NK-92 treated with Interleukin-12 subunit alpha and Interleukin-12 subunit beta, amount 100 ng/mL, for 24 hours (cell line): ENCODE measurements at places on chromosomes 6 and 20.

GRCh38 chr6:170072246-170072645 lies 218.6 kb downstream of the DLL1 start:
- DNase-seq, result no peak

GRCh38 chr6:154343473-154344308 lies 12.9 kb downstream of the IPCEF1 start:
- no peak for DNase-seq

DNA sequence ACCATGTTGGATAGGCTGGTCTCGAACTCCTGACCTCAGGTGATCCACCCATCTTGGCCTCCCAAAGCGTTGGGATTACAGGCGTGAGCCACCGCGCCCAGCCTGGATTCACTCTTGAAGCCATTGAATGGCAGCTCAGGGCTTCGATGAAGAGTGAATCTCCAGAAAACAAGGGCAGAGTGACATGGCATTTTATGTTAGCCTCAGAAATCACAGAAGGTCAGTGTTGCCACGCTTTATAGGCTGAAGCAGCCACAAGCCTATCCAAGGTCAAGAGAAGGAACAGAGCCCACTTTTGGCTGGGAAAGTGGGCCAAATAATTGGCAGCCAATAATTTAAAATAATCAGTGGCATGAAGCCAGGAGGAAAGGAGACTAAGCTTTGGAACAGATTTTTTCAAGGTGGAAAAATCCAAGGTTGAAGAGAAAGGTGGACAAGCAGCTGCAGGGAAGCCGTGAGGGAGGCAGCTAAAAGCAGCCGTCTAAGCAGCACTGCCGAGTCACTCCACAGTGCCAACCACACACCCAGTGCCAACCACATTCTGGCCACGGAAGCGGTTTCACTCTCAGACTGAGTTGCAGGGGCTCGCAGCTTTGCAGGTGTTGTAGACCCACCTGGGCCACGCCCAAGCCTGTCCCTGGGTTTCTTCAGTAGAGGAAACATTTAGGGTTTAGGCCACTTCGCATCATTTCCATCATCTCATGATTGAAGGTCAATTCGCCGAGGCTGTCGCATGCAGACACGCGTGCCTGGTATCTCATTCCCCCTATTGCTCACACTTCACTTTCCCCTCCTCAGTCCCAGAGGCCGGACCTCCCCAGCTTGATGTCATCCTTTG lies 17.4 kb upstream of the AVP start:
- DNase-seq, result peak; percentile 32

DNA sequence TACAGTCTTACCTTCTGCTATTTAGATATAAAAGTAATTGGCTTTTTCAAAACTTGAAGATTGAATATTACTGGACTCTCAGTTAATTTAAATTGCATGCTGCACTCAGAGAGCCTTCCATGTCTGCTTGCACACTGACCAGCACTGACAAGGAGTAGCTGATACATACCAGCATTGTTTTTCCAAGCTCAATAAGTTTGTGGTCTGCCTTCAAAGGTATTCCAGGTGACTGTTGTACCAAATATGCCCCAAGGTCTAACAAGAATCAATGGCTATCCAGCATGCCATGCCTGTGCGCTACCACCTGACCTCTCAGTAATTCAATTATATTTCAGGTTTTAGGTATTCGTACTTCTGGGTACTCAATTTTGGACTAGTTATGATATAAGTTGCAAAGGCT lies 30.0 kb downstream of the BEND6 start:
- DNase-seq, result no peak

DNA sequence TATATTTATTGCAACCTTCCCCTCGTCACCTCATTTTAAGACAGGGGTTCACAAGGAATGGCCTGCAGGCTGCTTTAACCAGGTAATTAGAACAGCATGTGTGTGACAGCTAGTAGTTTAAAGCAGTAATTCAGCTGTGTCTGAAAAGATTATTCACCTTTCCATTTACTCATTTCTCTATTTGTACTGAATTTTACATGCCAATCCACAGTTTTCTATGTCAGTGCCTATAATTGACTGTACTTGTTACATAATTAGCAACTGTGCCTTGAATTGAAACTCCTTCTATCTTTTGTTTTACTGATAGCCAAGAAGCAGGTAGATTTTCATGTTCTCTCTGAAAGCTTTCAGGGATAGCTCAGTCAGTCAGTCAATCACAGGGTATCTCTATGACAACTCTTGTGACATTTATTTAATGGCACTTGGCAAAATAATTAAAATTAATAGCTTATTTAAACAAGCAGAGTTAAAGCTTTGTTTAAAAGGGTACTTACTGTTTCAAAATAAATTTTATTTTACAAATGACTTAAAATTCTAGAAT lies 214.0 kb downstream of the ZFAND3 start:
- DNase-seq, result no peak

DNA sequence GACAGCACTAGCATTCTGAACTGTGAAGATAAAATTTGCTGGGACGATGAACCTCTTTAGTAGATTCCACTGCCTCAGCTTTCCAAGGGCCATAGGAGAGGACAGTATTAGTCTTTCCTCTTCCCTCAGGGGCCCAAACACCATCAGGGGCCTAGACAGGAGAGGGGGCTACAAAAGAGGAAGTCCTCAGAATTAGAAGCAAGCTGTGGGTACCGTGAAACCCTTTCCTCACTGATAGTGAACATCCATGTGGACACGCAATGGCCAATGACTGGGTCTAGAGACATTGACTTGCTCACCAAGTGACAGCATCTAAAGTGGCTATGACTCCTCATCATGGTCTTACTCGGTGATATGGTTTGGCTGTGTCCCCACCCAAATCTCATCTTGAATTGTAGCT lies 68.1 kb upstream of the UST start:
- no peak for DNase-seq

DNA sequence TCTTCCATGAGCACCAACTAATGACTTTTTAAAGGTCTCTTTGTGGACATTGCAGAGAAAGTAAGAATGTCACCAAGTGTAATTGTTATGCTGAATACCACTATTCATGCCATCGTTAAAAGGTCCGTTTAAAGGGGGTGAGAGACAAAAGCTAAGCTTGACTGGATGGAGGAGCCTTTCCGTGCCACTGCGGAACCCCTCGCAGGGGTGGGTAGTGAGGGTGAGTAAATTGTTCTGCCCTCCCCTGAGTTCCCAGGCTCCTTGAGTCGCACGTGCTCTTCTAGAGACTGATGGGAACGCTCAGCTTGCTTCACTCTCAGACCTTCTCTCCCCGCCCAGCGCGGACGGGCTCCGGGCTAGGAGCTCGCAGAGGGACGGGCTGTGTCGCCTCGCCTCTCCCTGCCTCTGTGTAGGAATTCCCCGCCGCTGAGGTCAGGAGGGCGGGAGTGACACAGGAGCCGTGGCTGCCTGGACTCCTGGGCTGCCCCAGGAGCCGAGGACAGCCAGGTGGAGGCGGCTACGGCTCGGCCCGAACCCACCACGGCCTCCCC lies 314.8 kb upstream of the QKI start:
- no peak for DNase-seq

- no peak for DNase-seq
These were observed 254.9 kb downstream of the PRL start for GRCh38 chr6:22041797-22042480.

DNA sequence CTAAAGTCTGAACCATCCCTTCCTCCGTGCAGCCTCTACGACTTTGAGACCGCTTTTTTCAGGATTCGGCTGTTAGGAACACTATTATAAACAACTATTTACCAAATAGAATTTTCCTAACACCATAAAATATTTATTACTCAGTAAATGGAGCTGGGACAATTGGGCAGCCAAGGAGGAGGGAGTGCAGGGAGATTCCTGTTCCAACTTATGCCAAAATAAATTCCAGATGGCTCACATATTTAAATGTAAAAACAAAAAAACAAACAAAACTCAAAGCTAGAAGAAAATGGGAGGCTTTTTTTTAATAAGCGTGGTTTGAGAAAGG lies 48.1 kb downstream of the TCP11 start:
- DNase-seq, result no peak

DNA sequence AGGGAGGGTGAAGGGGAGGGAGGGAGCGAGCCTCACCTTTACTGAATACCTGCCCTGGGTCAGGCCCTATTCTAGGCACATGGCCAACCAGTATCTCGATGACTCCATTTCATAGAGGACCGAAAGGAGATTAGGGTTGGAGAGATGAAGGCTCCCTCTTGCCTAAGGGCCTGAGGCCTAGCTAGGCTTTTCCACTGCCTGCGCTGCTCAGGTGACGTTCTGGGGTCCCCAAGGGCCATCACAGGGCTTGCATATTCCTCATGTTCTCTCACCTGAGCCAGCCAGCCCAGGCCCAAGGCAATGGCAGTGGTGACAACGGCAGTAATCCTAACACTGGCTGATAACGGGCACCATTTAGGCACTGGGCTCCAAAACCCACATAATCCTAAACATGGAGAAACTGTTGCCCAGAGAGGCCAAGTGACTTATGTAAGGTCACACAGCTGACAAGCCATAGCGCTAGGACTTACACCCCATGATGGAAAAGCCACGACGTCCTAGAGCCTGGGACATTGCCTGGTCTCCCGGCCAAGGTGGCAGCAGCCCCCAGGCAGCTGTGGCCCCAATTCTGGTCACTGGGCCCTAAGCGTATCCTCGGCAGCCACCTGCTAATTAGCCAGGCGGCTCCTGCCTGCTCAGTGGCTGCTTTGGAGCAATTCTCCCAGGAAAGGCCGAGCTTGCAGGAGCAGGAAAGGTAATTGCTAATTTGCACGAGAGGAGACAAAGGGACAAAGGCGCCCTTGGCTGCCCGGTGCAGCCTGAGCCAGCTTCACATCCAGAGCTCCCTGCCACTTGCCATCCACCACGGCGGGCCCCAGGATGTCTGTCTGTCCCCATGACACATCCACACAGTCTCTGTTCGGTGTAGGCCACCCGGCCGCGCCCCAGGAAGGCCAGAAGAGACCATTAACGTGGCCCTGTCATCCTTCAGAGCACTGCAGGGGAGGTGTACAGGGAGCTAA lies 21.5 kb downstream of the NOL4L start:
- no peak for DNase-seq

- no peak for DNase-seq
These were observed 527.8 kb upstream of the FLRT3 start for GRCh38 chr20:14865169-14865568.

DNA sequence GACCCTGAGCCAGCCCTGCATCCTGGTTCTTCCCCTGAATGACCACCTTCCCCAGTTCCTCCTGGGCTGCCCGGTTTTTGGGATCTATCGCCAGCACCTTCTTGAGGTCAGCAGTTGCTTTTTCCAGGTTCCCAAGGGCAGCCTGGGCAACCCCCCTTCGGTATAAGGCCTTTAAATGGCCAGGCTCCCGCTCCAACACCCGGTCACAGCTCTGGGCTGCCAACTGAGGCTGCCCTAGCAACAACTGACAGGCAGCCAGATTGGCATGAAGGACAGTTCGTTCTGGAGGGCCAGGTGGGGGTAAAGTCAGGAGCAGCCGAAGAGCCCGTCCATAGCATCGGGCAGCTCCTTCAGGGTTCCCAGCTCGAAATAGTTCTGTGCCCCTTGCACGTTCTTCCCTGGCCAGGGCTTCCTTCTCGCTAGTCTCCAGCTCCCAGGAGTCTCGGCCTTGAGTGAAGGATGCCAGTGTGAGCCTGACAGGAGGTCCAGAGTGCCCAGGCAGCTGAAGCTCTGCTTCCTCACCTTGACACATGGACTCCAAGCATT lies 778 bp upstream of the ATF6B start:
- no peak for DNase-seq

DNA sequence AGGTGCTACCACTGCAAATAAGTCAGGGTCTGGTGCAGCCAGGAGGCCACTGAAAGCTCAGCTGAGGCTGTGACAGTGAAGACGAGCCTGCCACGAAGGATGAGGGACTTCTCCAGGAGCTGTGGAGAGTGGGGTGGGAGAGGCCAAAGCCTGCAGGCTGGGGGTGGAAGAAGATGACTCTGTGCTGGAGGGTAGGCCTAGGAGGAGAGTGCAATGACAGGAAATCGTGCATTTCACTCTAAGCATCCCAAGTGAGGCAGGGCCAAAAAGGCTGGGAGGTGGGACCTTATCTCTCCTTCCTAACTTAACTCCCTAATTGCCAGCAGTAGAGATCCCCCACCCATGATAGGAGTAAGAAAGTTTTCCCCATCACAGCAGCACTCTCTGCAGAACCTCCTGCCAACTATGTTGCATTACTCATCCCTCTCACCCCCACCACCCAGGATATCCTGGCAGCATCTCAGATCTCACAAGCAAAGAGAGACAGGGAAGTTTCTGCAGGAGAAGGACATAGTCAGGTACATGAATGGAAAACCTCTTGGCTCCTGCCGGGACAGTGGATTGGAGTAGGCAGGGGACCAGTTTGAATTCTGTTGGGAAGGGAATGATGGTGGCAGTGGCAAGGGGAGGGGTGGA lies 466.2 kb downstream of the CDH26 start:
- DNase-seq, result no peak

GRCh38 chr20:12882832-12883506 lies 125.8 kb upstream of the SPTLC3 start:
- no peak for DNase-seq

DNA sequence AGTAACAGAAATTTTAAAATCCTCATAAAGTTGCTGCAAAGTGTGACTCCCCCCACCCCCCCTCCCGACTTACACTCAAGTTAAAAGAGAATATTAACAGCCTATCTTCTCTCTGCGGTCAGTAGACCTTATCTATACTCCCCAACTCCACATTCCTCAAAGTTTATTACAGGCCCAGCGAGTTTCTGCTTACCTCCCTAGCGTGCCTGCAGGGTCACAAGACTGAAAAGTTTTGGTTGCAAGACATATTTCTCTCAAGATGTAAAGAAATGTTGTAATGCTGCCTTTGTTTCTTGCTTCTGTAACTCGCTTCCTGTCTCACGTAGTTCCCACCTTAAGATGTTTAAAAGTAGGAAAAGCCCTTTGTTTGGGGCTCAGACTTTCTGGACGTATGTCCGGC lies 699.6 kb downstream of the PHF3 start:
- no peak for DNase-seq

DNA sequence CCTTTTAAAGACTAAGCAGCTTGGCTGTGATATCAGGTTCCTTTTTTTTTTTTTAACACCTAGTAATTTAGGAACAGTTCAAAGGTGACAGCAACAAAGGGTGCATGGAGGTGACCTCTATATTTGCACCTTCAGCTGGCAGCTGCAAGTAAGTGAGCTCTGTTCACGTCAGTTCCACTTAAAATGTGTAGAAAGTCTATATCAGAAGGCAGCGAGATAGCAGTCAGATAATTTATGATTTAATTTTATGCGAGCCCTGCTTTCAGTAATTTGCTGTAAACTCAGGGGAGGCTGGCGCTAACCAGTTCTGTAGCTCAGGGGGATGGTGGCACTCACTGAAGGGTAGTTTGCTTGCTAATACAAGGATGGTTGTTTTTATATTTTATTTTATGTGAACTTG lies 602.8 kb upstream of the MMS22L start:
- no peak for DNase-seq

DNA sequence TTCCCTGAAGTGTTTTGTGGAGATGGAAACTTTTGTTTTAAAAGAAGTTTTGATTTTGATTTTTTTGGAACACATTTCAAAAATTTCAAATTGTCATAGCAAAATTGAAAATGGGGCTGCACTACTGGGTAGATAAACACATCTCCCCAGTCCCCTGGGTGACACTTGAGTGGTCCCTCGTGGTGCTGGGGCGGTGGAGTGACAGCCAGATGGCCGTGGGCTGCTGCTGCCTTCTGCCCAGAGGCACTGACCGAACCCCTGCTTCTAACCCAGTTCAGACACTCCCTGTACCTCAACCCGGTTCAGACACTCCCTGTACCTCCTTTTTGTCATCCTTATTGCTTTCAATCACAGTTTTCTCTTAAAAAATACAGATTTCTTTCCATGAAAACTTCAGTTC lies 69.9 kb upstream of the SYNJ2 start:
- DNase-seq, result no peak
